T follicular helper cell (primary cell): ENCODE measurements at places on chromosomes 6 and 20.

DNA sequence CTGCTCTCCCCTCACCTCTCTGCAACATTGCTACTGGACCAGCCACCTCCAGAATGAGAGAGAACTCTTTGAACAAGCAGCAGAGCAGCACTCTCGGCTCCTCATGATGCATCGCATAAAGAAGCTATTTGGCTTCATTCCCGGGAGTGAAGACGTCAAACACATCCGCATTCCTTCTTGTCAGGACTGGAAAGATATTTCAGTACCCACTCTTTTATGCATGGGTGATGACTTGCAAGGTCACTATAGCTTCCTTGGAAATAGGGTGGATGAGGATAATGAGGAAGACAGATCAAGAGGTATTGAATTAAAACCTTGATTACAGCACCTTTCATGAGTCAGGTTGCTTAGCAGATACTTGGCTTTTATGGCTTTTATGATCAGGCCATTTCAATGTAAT is 4.3 kb downstream of the CALHM4 start:
- no peak for DNase-seq

DNA sequence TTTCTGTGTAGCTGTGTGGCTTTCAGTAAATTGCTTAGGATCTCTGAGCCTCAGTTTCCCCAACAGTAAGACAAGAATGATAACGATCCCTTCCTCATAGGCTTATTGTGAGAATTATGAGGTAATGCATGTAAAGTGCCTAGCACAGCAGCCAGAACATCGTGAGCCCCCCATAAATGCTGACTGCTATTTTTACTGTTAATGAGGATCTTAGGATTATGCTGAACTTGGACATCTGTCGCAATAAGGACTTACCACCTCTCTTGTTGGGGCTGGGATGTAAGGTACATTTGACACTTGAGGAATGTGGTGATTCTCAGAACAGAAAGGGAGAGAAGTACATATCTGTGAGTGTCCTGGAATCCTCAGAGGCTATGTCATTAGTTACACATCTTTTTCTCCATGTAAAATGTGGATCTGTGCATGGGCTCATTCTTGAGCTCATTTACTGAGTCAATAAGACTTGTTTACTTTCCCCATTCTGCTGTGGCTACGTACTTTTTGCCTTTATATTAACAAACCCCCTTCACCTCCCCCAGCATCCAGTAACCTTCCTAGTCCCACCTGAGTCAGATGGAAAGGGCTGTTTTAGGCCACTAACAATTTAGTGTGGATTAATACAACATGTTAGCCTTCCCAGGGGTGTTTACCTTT is 64.4 kb upstream of the PLEKHG1 start:
- DNase-seq, result no peak

DNA sequence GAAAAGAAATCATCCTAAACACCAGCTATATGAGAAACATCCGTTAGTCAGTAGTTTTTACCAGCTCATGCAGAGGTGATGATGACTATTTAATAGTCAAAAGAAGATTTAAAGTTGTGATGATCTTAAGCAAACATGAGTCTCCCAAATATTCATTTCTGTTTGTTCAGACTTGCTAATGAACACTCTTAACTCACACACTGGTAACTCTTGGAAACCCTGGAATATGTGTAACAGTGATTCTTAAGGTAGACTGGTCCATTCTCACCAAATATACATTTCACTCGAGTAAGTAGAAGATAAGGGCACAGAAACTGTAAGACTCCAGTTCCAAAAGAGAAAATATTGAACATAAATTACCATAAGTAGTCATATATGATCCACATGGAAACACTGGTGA is 29.1 kb downstream of the RSPO3 start:
- no peak for DNase-seq

- no peak for DNase-seq
Observed at GRCh38 chr6:9332241-9332780, 897.0 kb upstream of the SLC35B3 start.

DNA sequence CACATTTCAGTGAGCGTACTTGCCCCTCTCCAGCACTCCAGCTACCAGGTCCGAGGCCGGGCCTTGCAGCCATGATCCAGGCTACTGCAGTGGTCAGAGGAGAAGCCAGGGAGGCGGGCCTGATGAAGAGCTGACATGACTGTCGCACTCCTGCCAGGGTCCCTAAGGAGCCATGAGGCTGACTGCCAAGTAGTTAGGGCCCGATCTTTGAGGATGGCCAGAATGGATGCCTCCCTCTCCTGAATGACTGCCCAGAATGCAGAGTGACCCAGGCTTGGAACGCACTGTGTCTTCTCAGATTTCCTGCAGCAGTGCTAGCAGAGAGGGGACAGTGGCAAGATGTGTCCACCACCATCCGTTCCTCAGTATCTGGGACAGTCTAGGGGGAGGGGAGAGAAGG is 24.7 kb upstream of the LRFN2 start:
- DNase-seq, result no peak
